ENCODE measurements at places on chromosomes 5 and 9.

DNA sequence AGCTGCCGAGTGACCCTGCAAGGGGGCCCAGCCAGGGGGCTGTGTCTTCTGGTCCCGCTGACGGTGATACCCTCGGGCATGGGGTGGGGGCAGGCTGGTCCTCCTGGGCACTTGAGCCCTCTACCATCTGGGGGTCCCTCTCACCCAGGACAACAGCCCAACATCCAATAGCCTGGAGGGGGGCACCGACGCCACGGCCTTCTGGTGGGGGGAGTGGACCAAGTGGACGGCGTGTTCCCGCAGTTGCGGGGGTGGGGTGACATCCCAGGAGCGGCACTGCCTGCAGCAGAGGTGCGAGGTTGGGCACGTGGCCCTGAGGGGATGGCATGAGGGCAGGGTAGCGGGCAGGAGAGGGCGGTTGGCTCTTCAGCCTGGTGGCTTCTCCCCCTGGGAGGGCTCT is 2.8 kb downstream of the ADAMTSL2 start:
- no peak for DNase-seq

GRCh38 chr5:115378754-115379153 is 82.3 kb upstream of the CCDC112 start:
- no peak for DNase-seq

DNA sequence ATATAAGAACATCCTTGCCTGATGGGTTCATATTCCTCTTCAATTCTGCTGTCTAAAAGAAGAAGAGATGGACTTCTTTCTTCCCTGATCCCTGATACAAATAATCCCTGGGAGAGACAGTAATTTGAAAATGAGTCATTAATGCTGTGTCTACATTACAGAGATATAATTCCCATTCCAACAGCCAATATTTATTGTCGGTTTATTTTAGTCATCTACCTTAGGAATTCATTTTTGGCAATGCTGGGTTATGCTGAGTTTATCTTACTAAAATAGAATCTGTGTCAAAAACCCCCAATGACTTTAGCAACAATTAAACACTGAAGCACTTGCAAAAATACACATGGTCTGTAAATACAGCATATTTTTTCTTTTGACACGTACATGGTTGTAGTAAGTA is 23.9 kb downstream of the ZNF474 start:
- DNase-seq, result peak; percentile 93

DNA sequence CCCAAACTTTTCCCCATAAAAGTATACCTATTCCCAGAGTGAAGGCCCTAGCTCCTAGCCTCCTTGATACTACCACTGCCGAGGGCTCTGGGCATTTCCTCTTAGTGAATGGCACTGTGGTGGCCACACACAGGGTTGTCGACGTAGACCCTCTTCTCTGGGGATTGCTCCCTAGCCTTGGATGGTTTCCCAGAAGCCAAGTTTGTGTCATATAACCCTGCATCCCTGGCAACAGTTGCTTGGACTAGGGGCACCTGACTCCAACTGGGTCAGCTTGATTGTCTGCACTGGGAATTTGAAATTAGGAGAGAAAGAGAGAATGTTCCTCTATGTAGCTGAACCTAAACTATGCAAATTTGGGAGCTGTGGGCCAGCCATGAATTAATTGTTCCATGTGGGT is 32.3 kb upstream of the KIF2A start:
- DNase-seq, result no peak

DNA sequence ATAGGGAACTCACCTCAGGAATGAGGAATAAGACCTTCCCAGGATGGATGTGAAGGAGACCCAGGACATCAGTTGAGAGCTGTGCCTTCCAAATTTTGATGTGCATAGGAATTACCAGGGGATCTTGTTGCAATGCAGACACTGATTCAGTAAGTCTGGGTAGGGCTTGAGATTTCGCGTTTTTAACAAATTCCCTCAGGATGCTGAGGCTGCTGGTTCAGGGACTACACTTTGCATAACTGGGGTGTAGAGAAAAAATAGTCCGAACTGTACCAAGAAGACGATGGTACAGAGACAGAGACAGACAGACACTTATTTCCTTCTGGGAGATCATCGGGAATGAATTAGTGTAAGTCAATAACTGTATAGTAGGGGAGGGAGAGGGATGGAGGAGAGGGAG is 82.3 kb upstream of the FREM1 start:
- no peak for DNase-seq

DNA sequence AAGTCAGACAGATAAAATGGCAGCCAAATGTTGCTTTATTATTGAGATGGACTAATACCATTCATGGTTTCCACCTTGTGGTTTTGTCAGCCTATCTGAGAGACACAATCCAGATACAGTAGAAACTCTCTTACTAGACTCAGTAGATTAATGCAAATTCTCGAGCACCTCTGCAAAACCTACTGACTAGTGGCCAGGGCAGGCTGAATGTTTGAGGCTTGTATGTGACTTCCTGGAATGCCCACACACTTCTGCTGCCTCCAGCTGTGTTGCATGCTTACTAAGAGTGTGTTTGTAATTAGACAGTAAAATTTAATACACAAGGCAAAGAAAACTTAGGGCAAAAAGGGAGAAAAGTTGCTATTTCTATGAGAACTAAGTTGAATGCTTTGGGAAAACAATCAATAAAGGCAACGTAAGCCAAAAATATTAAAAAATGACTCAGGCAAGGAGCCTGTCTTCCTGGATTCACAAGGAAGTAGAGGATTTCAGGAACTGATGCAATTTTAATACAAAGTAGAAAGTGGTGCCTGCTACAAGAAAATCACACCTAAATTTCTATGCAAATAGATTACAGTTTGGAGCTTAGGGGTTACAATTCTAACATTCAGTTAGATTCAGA is 30.2 kb upstream of the CCNG1 start:
- DNase-seq, result no peak

DNA sequence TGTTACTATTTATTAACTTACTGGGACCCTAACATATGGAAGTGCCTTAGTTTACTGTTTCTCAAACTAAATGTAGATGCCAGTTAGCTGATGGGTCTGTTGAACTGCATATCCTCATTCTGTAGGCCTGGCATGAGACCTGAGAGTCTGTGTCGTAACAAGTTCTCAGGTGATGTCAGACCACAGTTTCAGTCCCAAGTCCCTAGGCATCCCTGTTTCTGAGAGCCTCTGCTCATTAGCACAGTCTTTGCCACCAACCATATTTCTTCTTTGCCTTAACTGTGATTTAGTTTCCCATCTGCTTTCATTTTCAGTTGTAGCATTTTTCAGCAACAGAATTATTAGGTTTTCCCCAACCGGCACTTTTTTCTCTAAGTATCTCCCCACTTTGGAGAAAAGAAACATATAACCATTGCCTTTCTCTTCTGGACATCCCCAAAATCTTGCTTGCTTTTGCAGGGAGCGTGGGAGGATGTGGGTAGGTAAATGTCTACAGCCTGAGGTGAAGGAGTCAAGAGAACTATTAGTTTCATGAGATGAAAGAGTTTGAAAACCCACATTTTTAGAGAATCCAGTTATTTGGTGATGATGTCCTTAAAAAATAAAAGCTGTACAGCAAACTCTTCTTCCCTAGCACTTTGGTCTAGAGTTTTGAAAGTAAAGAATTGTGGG is 74.6 kb downstream of the NUDT12 start:
- no peak for DNase-seq

DNA sequence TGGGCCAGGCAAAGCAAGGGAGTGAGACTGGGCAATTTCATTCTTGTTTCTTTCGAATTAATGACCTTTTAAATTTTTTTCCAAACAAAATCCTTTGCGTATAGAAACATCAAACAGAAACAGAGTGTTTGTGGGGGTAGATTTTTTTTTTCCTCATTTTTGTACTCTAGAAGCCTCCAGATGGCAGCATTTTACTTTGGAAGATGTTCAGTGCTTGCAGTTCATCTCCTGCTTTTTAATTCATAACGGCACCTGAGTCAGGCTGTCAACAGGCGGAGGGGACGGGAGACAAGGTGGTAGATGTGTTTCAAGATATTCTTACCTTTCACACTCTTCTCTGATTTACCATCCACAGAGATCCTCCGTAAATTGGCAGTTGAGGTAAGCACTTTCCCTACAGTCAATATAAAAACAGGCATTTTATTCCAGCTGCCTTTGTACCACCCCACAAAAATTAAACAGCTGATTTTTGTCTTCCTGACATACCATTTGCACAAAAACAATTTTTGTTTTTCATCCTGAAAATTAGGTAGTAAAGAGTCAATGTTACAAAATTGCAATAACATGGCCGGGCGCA is 99.5 kb upstream of the FBXL17 start:
- DNase-seq, result no peak

- DNase-seq, result no peak
These were observed 11.1 kb upstream of the HTR4 start for GRCh38 chr5:148665431-148665830.

- no peak for DNase-seq
These were observed 34.4 kb downstream of the CFAP90 start for GRCh38 chr5:7816535-7816901.

DNA sequence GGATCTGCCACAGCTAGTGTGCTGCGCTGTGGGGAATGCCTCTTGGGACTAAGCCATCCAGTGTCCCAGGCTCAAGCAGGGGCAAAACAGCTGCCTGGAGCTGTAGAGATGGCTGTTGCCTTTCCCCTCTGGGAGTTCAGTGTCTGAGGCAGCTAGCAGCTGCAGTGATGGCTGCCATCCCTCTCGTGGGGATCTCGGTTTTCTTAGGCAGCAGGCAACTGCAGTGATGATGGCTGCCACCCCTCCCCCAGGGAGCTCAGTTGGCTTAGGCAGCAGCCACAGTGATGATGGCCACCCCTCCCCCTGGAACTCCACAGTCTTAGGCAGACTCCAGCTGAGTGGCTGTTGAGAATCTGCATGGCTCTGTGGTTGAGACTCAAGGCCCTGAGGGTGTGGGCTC is 1389.2 kb upstream of the NUDT12 start:
- no peak for DNase-seq

DNA sequence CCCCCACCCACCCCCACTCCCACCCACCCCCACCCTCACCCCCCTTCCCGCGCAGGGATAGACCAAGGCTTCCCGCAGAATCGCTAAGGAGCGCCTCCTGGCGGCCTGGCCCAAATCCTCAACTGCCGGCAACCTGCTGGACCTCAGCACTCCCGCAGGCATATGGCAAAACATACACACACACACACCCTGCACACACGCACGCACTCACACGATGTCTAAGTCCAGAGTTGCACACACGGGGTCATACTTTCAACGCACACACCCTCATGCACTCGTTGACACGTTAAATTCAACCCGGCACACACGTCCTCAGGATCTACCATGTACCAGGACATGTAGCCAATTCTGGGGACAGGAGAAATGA is 1.7 kb downstream of the CPLX2 start:
- DNase-seq, result no peak

- DNase-seq, result no peak
These were observed 122.2 kb downstream of the CEMIP2 start for GRCh38 chr9:71646131-71646530.

DNA sequence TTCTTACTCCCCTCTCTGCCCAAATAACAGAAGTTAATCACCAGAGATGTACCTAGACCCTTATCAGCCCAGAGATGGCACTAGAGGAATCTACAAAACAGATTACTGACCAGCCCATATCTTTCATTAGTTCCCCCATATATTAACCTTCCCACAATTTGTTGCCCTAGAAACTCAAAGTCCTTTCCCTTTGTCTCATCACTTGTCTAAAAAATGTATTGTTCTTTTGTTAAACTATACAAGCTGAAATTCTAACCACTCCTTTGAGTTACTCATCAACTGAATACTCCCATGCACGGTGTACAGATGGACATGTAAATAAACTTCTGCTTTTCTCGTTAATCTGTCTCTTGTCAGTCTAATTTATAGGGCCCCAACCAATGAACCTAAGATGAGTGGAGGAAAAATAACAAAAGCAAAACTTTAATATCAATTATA is 130.9 kb downstream of the CCDC192 start:
- DNase-seq, result no peak

GRCh38 chr5:149780043-149780737 is 50.1 kb downstream of the PPARGC1B start:
- DNase-seq, result no peak

DNA sequence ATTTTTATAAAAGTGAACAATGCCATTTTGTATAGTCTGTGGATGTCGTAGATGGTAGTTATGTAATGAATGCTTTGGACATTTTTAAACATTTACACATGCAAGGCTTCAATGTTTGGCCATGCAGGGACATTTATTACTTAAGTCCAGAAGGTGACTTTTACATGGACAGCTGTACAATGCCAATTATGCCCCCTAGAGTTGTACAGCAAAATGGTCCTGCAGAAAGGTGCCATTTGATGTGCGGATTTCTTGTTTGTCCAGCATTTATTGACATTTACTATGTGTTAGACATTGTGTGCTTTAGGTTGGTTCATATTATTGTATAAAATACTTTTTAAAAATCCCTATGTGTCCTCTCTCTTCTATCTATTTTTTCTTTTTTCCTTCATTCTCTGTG is 22.5 kb upstream of the COMMD10 start:
- no peak for DNase-seq

- DNase-seq, result no peak
These were observed 48.4 kb upstream of the CKMT2 start for GRCh38 chr5:81184749-81185110.

GRCh38 chr5:35087991-35088390 is 40.2 kb upstream of the AGXT2 start:
- peak; percentile 59 for DNase-seq

DNA sequence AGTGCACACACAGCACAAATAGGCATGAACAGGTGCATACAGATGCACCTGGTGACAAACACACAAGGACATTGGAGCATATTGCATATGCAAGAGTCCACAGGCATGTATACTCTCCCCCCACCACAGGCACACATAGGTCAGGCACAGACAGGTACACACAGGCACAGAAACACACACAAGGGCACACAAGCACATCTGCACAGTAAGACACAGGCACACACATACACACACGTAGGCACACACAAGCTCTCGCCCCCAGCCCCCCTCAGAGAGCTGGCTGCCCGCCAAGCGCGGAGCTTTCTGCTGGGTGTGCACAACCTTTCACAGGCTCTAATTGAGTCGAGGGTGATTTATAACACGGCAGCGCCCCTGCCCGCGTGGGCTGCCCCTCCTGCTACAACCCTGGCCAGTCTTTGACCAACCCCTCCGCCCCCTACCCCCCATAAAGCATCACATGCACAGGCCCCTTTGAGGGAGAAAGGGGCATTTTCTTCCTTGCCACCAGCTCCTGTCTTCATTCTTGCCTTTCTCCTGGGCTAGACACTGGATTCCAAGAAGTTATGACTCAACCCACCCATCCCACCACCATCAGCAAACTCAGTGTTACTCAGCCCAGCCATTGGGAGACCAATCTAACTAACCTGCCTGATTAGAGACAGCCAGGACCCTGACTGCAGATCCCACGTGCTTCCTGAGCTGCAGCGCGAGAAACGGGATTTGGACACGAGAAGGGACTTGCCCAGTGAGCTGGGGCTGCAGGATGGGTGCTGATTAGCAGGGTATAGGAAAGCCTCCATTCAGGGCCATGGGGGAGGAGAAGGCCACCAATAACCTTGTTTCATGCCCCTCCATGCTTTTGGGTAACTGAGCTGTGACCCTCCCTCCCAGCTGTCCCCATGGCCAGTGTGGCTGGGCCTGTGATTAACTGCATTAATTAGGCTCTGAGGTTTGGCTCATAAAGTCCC is 42.8 kb upstream of the PSD2 start:
- no peak for DNase-seq

GRCh38 chr9:36949466-36949865 is 84.6 kb downstream of the PAX5 start:
- DNase-seq, result no peak
